ENCODE measurements at places on chromosomes 2 and 18.
A peak's percentile ranks its signal among the peaks of the same experiment; 100 is the strongest.

DNA sequence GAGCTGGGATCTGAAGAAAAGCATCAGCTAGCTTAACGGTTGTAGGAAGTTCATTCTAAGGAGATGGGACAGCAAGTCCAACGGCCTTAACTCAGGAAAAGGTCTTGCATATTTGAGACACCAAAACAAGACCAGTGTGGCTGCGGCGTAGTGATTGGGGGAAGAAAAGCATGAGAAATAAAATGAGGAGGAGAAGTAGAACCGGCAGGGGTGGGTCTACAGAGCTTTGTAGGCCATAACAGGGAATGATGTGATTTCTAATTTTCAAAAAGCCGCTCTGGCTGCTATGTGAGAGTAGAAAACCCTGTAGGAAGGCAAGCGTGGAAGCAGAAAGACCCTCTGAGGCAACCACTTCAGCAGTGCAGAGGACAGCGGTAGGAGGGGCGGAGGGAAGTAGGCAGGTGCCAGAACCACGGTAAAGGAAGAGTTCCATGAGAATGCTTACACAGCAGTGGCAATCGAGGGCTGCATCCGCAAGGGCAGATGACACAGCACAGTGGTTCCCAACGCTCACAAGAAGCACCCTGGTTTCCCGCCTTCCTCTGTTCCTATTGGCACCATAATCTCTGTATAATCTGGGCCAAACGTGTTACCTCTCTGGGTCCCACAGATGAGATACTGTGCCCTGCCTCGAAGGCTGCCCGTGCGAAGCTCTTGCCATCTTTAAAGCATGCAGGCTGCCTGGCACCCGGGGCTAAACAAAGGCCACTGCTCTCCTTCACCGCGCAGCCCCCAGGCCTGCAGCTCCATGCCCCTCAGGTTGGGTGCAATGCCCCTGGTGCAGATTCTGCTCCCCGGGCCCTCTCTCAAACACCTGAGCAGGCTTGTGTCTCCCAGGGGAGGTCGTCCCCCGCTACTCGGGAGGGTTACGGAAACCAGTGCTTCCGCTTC is 795 bp downstream of the ANKRD39 start:
- peak; percentile 44 for DNase-seq

- DNase-seq, result no peak
Measured at GRCh38 chr2:209387389-209387788, 36.5 kb upstream of the MAP2 start.

DNA sequence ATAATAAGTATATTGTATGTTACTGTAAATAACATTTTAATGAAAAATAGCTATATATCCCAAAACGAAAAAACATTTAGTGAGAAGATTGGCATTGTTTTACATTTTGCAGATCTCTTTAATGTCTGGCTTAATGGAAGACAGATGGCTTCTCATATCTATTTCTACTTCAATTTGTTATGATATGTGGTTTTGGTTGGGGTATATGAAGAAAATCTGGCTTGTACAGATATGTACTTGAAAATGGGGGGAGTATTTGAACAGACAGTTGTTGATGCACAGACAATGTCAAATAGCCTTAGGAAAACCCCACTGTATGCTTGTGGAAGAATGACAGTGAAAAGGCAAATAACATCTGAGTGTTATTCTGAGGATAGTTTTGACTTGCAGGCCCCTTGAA is 23.6 kb upstream of the GMCL1 start:
- no peak for DNase-seq

- DNase-seq, result no peak
Measured at GRCh38 chr2:232501331-232501771, 13.7 kb upstream of the ECEL1 start.

DNA sequence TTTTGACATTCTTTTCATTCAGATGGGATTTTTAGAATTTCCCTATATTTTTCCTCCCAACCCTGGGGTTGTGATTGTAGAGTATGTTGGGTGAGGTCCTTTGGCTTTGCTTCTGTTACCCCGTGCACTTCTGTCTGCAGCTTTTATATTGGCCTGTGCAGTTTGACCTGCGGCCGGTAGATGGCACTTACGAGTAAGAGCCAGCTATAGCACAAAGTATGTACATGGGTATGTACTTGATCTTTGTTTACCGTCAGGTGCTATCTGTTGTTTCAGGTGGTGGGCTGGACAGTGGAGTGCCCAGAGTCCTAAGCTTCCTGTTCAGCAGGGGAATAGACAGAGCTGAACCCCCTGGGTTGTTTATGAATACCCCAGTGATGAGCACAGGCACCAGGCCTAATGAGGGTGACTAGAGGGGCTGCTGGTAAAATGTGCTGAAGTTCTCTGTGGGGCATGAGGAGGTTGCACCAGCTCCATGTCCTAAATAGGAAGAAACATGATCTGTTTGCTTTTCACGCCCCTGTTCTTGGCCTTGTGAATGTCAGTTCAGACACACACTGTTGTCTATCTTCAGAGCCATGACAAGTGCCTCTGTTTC is 58.9 kb upstream of the THUMPD2 start:
- DNase-seq, result peak; percentile 53

- DNase-seq, result no peak
Measured at GRCh38 chr2:127511090-127511695, 15.1 kb downstream of the IWS1 start.

DNA sequence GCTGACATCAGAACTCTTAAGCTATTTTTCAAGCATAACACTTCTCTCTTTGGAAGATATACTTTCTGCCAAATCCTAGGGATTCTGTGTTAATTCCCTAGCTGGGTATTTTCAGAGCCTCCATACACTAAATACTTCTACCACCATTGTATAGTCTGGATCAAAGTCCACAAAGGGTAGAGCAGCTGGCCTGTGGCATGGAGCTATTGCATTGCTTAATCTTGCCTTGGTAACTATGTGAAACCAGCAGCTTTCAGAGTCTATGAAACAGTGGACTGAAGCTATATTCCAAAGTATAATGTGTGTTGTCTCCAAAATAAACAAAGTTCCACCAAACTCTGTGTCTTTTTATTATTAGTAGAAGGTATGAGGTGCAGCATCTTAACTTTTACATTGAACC is 296.9 kb upstream of the CDH19 start:
- DNase-seq, result no peak

DNA sequence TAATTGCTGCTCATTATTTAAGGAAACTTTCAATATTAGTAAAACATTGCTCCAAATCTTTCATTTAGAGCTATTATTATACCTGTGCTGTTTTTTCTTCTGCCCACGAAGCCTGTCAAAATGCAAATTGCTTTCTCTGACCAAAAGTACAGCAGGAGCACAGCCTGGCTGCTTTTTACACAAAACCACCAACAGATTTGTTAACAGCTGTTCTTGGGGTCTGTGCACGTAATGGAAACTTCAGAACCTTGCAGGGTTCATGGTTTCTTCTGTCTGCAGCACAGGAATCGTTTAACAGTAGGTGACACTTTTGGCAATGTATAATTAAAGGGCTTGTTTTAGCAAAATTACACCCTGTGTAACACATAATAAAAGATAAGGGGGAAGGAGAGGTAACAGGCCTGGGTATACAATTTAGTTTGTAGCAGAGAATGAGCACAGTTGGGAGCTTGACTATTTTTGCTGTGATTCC is 447.3 kb downstream of the KCNJ3 start:
- no peak for DNase-seq

GRCh38 chr18:59096098-59096789 is 43.4 kb upstream of the SEC11C start:
- no peak for DNase-seq

DNA sequence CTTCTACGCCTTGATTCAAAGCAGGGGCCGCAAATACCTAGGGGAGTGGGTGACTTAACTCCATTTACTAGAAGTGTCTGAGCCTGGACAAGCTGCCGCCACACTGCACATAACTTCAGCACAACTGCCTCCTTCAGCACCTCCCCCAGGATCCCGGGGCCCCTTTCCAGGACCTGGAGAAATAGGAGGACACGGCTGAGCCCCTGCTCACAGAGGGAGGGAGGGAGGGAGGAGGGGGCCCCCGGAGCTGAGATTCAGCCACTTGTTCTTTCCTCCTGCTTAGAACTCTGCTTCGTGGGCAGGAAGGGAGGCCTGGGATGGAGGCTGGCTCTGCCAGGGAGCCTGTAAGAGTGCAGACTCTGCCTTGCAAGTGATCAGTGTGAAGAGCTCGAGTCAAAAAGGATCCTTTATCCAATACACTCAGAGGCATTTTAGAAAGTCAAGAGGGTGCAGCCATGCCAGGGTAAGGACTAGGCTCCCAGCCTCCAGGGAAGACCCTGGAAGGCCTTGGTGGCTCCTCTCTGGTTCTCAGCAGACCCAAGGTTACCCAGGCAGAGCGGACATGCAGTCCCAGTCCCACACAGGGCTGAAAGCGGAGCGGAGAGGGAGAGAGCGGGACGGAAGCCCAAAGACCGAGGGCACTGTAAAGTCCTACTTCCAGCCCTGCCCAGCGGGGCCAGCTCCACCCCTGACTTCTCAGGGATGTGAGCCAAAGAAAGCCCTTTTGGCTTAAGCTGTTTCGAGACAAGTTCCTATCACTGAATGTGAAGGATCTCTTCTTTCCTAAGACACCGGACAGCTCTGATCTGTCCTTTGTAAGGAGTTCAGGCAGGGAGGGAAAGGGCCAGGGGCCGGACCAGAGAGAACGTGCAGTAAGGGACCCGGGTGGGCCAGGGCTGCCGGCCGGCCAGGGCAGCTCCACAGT is 8.6 kb upstream of the ARMC9 start:
- DNase-seq, result peak; percentile 17

GRCh38 chr2:227454323-227454860 is 17.6 kb upstream of the AGFG1 start:
- no peak for DNase-seq

- no peak for DNase-seq
Measured at GRCh38 chr2:54947646-54948045, 102.6 kb downstream of the RTN4 start.

DNA sequence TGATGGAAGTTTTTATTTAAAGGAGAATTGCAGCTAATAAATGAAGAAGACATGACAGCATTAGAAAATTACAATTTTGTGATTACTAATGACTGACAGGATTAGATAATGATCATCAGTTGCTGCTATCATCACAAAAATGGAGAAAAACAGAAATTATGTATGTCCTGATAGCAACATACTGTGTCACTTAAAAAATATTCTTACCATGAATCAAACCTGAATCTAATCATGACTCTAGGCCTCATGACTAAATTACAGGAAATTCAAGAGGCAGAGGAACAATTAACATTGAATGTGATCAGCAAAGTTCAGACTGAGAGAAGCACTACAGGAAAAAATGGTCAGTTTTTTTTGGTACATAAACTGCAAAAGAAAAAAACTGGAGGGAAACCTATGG is 147.8 kb downstream of the PMAIP1 start:
- DNase-seq, result no peak

GRCh38 chr18:25282282-25282681 is 69.7 kb downstream of the ZNF521 start:
- DNase-seq, result no peak

DNA sequence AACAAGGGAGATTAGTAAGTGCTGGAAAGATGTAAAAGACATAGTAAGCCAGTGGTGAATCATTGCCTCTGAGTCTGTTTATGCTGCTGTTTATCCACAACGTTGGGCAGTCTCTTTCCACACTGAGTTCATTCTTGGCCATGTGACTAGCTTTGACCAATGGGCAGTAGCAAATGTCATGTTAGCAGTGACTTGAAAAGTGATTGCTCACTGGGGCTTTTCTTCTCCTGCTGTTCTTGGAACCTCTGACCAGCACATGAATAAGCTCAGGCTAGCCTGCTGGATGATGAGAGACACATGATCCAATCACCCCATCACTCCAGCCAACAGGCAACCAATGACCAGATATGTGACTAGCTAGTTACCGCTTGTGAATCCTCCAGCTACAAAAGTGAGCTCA is 360.4 kb downstream of the SLC4A3 start:
- peak; percentile 34 for DNase-seq

- no peak for DNase-seq
Measured at GRCh38 chr2:118190474-118190873, 102.2 kb downstream of the INSIG2 start.

DNA sequence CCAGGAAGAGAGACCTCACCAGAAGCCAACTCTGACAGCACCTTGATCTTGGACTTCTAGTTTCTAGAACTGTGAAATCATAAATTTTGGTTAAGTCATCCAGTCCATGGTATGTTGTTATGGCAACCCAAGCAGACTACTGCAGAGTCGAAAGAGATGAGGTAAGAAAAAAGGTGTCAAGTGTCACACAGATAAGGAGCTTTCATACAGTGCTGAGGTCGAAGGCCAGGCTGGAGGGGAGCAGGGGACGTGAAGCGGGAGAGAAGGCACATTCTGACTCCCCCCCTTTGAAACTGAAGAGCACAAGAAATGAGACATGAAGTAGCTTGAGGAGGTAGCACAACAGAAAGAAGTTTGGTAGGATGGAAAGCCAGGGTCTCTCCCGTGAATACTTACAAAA is 110.4 kb downstream of the ALK start:
- DNase-seq, result peak; percentile 36

DNA sequence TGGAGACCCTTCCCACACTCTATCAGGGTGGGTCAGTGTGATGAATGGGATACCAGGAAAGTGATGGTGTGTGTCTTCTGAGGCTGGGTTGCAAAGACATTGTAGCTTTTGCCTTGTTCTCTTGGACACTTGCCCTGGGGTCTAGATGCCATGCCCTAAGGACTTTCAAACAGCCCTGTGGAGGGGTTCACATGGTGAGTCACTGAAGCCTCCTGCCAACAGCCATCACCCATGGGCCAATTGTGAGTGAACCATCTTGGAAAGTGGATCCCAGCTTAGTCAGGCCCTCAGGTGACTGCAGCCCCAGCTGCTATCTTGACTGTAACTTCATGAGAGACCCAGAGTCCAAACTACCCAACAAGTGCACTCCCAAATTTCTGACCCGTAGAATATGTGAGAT is 25.8 kb upstream of the IGFBP5 start:
- no peak for DNase-seq

DNA sequence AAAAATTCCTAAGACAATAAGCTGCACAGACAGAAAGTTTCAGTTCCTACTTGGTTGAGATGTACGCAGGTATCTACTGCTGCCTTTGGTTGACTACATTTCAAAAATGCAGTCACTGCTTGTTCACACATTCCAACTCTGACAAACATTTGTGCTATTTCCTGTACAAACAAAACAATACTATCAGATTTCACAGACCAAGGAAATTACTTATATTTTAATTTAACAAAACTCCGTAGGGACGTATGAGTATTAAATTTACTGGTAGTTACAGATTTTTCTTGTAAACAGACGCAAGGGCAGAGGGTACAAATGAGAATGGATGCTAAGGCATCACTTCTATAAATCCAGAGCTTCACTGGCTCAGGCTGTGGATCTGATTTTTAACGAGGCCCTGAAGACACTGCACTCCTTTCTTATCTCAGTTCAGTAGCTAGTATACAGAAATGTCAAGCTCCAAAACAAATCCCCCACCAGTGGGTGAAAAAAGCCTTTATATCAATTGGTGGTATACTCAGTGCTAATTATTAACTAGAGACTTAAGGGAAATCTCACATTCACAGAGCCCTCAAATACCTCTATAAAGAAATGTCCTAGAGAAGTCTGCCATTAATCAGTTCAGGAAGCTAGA is 31.7 kb upstream of the TTC32 start:
- DNase-seq, result peak; percentile 49

GRCh38 chr2:198731842-198732399 is 725.8 kb downstream of the SATB2 start:
- no peak for DNase-seq
